Sigmoid colon (tissue), 7 donors: ENCODE measurements at places on chromosomes 5 and 9. TPM values are rescaled to one million over a fixed set of nuclear protein-coding genes. Genes with fewer than 3 reads are reported as not detected.
A peak's percentile ranks its signal among the peaks of the same experiment; 100 is the strongest.

DNA sequence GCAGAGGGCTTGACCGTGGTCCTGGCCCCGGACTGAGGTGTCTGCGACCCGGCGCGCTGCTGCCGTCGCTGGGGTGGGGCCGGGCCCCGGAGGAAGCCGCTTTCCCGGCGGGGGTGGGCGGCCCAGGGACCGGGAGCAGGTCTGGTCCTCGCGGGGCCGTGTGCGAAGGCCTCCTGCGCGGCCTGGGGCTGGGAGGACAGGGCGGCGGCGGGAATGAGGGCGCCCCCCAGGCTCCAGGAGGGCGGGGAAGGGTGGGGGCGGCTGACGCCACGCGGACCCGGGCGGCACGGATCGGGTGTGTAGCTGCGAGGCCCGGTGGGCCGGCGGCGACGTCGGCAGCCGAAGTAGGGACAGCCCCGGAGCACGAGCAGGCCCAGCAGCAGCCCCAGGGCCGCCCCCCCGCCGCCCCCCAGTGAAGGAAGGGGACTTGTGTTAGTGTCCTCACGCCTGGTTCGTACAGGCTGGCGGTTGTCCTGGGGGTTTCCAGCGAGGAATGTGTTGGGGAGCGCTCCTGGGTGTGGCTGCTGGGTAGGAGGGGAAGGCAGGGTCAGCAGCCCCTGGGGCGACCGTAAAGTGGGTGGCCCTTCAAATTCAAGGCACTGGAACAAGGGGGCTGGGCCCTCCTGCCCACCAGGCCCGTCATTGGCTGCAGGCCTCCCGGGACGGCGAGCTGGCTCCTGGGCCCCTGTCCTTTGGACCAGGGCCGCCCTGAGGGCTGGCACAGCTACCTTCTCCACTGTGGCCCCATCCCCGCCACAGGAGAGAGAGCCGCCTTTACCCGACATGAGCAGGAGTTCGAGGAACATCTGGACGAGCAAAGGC, 597 bp upstream of the TMEM250 start:
- H3K27ac ChIP-seq, result peak overlapping the region; percentile 93
- peaks cover 41% of the 10 kb centered on the region for H3K4me1 ChIP-seq
- H3K4me3 ChIP-seq, result peak overlapping the region; percentile 54
- DNase-seq, result no peak
- peaks cover 13% of the 10 kb centered on the region for H3K36me3 ChIP-seq
- H3K27me3 ChIP-seq, result peaks cover under 1% of the 10 kb centered on the region

GRCh38 chr5:179878222-179879002, 19.8 kb upstream of the MRNIP start:
- DNase-seq, result no peak
- peaks cover 31% of the 10 kb centered on the region for H3K36me3 ChIP-seq
- no peak overlapping the region for H3K4me3 ChIP-seq
- H3K4me1 ChIP-seq, result no peaks in the 10 kb centered on the region
- H3K27me3 ChIP-seq, result no peaks in the 10 kb centered on the region

DNA sequence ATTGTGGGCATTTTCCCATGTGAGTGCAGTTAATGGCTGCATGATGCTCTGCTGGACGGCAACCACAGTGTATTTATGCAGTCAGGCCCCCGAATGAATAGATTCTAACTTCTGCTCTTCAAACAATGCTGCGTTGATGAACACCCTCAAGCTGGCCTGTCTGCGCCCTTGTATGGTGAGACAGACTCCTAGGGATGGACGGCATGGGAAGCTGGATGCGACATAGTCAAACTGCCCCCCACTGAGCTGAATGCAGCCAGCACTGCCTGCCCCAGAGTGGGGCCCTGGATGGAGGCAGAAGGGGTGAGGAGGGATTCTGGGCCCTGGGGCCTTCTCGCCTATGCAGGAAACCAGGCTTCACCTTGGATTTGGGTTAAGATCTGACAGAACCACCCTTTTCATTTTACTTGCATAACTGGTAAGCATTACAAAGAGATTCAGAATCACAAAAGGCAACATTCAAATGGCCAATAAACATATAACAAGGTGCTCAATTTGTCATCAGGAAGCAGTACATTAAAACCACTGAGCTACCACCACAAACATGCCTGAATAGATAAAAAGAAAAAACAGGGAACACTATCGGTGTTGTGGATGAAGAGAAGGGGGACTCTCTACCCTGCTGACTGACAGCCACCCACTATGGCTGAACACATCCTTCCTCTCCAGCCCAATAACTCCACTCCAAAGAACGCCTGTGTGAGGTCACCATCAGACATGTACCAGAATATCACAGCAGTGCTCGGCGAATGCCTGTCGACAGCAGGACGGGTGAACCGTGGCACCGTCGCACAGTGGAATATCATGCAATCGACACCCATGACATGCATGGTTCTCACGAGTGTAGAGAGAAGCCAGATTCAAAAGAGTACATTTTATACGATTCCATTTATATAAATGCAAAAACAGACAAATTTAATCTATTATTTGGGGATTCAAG, 79.1 kb downstream of the RAPGEF1 start:
- DNase-seq, result no peak
- H3K36me3 ChIP-seq, result no peaks in the 10 kb centered on the region

GRCh38 chr9:4794691-4795090, 1.9 kb downstream of the RCL1 start:
- H3K27me3 ChIP-seq, result no peaks in the 10 kb centered on the region
- no peaks in the 10 kb centered on the region for H3K4me1 ChIP-seq
- no peak for DNase-seq
- no peak overlapping the region for H3K27ac ChIP-seq
- H3K36me3 ChIP-seq, result no peaks in the 10 kb centered on the region

DNA sequence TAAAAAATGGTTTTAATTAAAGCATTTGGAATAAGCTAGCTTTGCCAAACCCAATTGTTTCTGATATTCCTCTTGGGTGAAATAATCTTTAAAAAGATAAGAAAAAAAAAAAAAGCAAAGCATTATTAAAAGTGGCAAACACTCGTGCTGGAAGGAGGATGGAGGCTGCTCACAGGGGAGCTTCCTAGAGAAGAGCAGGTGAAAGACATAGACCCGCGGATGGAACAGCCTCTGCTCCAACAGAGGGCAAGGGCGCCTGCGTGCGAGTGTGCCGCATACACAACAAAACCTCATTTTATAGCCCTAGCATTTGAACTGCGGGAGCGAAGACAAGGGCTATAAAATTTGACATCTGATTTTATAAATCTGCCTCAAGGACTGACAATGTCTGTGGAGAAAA, 33.4 kb upstream of the SLC25A51 start:
- DNase-seq, result no peak
- no peak overlapping the region for H3K4me3 ChIP-seq
- H3K27me3 ChIP-seq, result no peaks in the 10 kb centered on the region
- no peak overlapping the region for H3K27ac ChIP-seq
- H3K36me3 ChIP-seq, result no peaks in the 10 kb centered on the region
- no peaks in the 10 kb centered on the region for H3K4me1 ChIP-seq

GRCh38 chr9:73701415-73702057, 549.9 kb downstream of the ANXA1 start:
- no peak overlapping the region for H3K4me3 ChIP-seq
- no peak for DNase-seq
- no peaks in the 10 kb centered on the region for H3K36me3 ChIP-seq
- no peaks in the 10 kb centered on the region for H3K27me3 ChIP-seq

Gene CAPSL
- not detected for polyA plus RNA-seq

Gene SPINK4
- 1,105 TPM for polyA plus RNA-seq

GRCh38 chr5:135318924-135319323, 80.1 kb downstream of the MACROH2A1 start:
- DNase-seq, result no peak
- no peaks in the 10 kb centered on the region for H3K27me3 ChIP-seq
- no peaks in the 10 kb centered on the region for H3K36me3 ChIP-seq
- no peak overlapping the region for H3K27ac ChIP-seq
- no peak overlapping the region for H3K4me3 ChIP-seq

Gene SLC4A9
- not detected for polyA plus RNA-seq

Gene BRD8
- 30.5 TPM for polyA plus RNA-seq

DNA sequence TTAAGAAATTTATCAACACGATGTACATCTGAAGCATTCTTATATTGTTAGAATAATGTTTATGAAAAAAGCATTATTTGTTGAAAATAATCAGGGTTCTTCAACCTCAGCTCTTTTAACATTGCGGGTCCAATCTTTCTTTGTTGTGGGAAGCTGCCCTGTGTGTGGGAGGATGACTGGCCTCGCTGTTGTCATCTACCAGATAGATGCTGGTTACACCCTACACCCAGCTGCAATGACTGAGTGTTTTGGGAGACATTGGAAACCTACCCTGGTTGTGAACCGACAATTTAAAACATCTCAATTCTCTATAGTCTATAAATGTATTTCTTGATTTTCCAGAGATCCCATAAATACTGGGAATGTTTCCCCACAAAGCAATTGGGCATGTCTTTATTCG, 794.2 kb upstream of the CDH10 start:
- no peak overlapping the region for H3K27ac ChIP-seq
- H3K27me3 ChIP-seq, result no peaks in the 10 kb centered on the region
- DNase-seq, result no peak
- no peaks in the 10 kb centered on the region for H3K36me3 ChIP-seq
- H3K4me1 ChIP-seq, result no peaks in the 10 kb centered on the region

Gene PCDHB13
- polyA plus RNA-seq, result 0.52 TPM

Gene SNX24
- 7.3 TPM for polyA plus RNA-seq

GRCh38 chr9:23850690-23851629, 24.9 kb upstream of the ELAVL2 start:
- no peaks in the 10 kb centered on the region for H3K36me3 ChIP-seq
- H3K4me1 ChIP-seq, result peaks cover 20% of the 10 kb centered on the region
- peak overlapping the region; percentile 35 for H3K4me3 ChIP-seq
- no peak for DNase-seq
- H3K27me3 ChIP-seq, result peaks cover 61% of the 10 kb centered on the region
